ENCODE measurements at places on chromosomes 1 and 21.

- no peak for DNase-seq
These were observed 64.9 kb upstream of the KRTAP19-8 start for GRCh38 chr21:31103163-31103562.

- DNase-seq = no peak
These were observed at the start of gene CYP4A22 for GRCh38 chr1:47137198-47137597. Gene CYP4A22, plus strand, starts transcription at chr1:47137441. Its CDS starts 45 bp downstream, at chr1:47137486.

GRCh38 chr1:203117611-203118575 lies 9.6 kb upstream of the ADORA1 start:
- DNase-seq = no peak

DNA sequence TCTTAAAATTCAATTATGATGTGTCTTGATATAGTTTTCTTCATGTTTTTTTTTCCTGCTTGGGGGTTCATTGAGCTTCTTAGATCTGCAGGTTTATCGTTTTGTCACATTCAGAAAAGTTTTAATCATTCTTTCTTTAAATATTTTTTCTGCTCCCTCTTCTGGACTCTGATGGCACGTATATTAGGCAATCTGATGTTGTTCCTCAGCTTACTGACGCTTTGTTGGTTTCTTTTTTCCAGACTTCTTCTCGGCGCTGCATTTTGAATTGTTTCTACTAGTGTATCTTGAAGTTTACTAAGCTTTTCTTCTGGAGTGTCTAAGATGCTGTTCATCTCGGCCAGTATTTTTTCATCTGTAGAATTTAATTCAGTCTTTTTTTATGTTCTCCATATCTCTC lies 44.8 kb upstream of the FMOD start:
- no peak for DNase-seq

DNA sequence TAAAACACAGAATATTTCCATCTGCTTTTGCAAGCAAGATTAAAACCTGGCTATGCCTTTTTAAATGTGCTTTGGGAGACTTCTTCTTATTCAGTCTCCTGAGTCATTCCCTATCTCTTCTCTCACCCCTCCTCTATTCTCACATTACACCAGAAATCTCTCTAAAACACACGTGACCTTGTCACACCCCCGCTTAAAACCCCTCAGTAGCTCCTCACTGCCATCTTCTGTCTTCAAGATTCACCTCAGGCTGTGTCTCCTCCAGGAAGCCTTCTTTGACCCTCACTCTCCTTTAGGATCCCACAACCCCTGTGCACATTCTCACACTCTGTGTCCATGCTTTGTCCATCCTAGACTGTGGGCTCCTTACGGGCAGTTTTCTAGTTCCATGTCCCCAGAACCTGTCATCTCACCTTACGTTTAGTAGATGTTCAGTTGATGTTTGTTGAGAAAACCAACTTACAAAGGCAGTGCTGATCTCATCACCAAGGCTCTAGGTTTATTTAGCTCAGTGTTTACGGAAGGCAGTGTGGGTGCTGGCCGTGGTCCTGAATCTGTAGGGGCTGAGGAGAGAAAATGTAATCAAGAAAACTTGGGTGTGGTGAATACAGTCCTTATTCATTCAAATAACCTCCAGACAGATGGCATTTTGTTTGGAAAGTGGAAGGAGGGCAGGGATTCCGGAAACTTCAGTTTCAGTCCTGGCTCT lies 143.5 kb downstream of the DMRTA2 start:
- no peak for DNase-seq

DNA sequence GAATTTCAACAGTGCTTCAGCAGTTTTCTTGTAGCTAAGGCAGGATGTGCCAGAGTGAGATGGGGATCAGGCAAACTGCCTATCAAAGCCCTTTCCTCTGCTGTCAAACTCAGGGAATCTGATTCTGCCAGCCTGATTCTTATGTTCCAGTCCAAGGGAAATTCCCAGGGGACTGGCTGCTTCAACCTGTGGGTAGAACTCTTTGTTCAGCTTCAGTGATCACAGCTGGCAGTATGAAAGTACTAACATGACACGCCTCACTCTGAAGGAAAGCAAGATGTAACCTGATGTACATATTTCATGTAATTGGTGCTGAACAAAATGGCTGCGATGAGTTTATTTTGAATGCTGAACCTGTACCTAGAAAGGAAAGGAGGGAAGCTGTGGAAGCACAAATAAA lies 40.1 kb upstream of the SLC5A9 start:
- DNase-seq = no peak

- DNase-seq = no peak
These were observed 368.1 kb downstream of the NCAM2 start for GRCh38 chr21:21366277-21366676.

GRCh38 chr1:118254491-118255425 lies 69.7 kb upstream of the SPAG17 start:
- no peak for DNase-seq

DNA sequence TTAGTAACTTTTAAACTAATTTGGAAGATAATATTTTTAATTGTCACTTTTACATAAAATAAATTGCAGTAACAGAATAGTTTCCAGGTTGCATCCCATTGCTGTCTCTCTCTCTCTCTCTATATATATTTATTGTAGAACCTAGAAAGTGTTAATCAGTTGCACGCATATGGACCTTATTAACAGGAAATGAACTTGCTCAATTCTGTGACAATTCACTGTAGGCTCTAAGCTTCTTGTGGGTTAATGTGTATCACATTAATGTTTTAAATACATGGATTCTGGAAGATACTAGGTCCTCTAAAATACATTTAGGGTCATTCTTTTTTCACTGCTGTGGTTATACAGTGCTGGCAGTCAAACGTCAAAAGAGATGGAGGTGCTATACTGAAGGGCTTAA lies 33.1 kb downstream of the LRRC71 start:
- no peak for DNase-seq

DNA sequence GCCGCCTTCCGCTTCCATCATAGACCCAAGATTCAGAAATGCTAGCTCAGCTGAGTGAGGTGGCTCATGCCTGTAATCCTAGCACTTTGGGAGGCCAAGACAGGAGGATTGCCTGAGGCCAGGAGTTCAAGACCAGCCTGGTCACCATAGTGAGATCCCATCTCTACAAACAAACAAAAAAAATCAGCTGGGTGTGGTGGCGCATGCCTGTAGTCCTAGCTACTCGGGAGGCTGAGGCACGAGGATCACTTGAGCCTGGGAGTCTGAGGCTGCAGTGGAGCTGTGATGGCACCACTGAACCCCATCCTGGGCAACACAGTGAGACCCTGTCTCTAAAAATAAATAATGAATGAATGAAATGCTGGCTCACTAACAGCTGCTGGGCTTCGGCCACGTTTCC lies 39.7 kb downstream of the TOMM20 start:
- no peak for DNase-seq

GRCh38 chr21:33948951-33949444 lies 33.4 kb upstream of the ATP5PO start:
- DNase-seq = no peak

DNA sequence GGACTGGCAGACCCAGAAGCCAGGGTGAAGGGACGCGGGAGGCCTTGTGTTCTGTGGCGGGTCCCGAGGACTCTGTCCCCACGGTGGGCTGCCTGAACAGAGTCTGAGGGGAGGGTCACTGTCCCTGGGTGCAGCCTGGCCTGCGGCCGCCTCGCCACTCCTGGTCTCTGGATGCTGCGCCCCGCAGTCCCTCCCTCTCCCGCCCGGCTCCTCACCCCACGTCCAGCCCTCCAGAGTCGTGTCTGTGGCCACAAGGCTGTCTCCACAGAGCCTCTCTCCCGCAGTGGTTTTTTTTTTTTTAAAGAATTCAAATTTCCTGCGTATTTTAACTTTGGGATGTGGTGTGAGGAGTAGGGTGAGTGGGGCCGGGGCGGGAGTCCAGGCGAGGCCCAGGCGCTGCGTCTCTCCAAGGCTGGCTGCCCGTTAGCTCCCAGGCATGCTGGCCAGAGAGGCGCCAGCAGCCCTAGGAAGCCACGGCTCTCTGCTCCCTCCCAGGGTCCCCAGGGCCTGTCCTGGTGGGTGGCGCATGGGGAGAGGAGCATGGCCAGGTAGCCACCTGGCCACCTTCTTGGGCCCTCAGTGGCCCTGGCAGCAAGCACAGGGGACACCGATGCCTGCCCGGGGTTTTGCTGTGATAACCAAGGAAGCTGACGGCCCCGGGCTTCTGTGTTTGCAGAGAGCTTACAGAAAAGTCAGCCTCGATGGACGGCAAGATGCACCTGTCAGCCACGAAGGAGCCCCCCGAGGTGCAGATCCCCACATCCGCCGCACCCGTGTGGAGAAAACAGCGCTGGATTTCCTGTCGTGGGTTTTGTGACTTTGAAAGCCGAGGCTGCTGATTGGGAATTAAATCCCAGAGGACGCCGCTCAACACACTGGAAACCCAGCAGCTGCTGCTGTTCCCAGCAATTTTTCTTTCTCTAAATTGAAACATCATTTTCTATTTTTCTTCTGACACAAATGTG lies 72.8 kb downstream of the MORN1 start:
- no peak for DNase-seq

DNA sequence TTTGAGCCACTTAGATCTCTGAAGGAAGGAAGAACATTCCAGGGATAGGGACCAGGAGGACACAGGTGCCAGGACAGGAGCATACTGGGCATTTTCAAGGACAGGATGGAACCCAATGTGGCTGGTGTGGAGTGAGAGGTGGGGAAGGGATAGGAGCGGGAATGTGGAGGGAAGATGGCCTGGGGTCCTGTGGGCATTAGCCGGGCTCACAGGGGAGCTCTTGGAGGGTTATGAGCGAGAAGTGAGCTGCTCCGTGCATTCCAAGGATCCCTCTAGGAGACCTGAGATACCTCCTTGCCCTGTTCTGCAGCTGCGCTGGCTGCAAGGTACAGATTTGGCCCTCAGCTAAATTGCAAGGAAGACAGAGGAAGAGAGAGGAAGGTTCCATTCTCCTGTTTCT lies 87.5 kb downstream of the IER5 start:
- no peak for DNase-seq

- DNase-seq = no peak
These were observed 6.7 kb downstream of the KIAA0040 start for GRCh38 chr1:175185903-175186302.

DNA sequence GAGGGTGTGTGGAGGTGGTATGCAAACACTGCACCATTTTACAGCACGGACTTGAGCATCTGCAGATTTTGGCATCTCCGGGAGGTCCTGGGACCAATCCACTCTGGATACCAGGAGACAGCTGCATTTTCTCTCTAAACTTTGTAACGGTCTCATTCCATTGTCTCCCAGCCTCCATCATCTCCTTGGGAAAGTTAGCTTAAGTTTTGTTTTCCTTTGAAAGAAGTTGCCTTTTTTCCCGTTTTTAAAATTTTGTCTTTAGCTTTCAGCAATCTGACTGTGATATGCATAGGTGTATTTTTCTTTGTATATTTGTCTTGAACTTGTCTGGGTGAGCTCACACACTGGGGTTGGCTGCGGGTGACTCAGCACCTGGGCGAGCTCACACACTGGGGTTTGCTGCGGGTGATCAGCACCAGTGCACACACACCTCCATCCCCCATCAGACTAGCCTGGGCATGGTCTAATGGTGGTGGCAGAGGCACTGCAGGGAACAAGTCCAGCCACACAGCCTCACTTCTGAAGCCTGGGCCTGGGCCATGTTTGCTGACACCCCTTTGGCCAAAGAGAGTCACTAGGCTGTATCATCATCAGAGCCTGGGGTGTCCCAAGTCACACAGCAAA lies 32.1 kb upstream of the COL18A1 start:
- no peak for DNase-seq

- DNase-seq = no peak
These were observed 213.5 kb downstream of the DNAH14 start for GRCh38 chr1:225143001-225143400.

- no peak for DNase-seq
These were observed 6.7 kb downstream of the KRTAP10-1 start for GRCh38 chr21:44533121-44533890.

GRCh38 chr1:98733782-98734112 lies 72.2 kb downstream of the SNX7 start:
- DNase-seq = no peak

- no peak for DNase-seq
These were observed 33.3 kb downstream of the ZNF281 start for GRCh38 chr1:200376528-200376927.

DNA sequence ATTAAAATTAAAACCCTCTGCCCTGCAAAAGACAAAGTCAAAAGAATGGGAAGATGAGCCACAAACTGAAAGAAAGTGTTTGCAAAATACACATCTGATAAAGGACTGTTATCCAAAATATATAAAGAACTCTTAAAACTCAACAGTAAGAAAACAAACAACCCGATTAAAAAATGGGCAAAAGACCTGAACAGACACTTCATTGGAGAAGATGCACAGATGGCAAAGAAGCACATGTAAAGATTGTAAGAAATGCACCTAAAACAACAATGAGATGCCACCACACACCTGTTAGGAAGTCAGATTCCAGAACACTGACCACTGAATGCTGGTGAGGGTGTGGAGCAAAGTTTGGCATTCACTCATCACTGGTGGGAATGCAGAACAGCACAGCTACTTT lies 24.6 kb upstream of the POFUT2 start:
- no peak for DNase-seq

- no peak for DNase-seq
These were observed 23.7 kb downstream of the KCNJ15 start for GRCh38 chr21:38280454-38280853.

- DNase-seq = no peak
These were observed 49.7 kb upstream of the GFI1 start for GRCh38 chr1:92536211-92536979.

DNA sequence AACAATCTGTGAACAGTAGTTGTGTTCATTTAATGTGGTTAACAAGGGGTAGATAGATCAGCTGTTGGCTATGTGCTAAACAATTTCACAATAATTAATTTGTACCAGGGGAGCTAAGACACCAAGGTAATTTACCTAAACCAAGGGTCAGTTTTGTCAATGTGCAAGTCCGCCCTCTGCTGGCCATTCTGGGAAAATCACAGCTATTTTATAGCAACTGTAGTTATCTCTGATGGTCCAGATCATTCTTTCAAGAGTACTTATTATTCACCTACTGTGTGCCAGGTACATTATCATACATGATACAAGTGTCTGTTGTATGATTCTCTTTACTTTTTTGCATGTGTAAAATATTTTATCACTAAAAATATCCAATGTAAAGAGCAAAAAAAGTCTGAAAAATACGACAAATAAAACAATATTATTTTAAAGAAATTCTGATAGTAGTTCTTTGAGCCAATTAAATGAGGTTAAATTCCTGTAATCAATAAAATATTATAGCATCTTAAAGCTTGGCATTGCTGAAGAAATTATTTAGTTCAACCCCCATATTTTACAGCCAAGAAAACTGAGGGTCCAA lies 312.3 kb upstream of the FAM78B start:
- DNase-seq = peak; percentile 5

- DNase-seq = no peak
These were observed 12.0 kb upstream of the GNG4 start for GRCh38 chr1:235661568-235661967.

Measured in cerebellar nuclear complex (tissue), 1 donor.